ENCODE measurements at places on chromosomes 6 and 20.

DNA sequence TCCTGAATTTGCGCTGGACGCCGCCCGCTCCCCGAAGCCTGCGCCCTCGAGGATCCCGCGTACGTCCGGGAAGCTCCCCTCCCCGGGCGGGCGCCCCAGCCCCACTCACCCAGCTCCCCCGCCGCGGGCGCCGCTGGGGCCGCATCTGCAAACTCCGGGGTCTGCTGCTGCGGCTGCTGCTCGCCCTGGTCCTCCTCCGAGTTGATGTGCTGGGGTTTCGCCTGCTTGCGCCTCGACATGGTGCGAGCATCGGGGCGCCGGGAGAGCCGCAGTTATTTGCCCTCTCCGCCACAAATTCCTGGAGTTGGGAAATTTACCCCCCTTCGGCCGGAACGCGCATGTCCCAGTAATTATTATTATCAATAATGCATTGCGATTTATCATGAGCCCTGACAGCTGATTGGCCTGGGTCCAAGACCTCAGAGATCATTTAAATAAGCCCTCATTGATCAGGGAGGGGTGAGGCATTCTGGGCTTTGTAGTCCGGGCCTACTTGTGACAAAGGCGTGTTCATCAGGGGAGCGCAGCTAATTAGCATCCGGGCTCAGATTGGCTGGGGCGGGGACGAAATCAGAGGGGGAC is at the start of gene SALL4:
SALL4 (minus strand) TSS at position 352 of the 582 bp plus-strand sequence; CDS start at position 239, 113 bp downstream.
- no peaks in the 10 kb centered on the region for H3K36me3 ChIP-seq
- H3K27me3 ChIP-seq = peaks cover 84% of the 10 kb centered on the region
- peaks cover 19% of the 10 kb centered on the region for H3K4me1 ChIP-seq
- no peak within 1 kb of the TSS for H3K27ac ChIP-seq
- DNase-seq = no peak
- peak within 1 kb of the TSS; percentile 29 for H3K4me3 ChIP-seq

DNA sequence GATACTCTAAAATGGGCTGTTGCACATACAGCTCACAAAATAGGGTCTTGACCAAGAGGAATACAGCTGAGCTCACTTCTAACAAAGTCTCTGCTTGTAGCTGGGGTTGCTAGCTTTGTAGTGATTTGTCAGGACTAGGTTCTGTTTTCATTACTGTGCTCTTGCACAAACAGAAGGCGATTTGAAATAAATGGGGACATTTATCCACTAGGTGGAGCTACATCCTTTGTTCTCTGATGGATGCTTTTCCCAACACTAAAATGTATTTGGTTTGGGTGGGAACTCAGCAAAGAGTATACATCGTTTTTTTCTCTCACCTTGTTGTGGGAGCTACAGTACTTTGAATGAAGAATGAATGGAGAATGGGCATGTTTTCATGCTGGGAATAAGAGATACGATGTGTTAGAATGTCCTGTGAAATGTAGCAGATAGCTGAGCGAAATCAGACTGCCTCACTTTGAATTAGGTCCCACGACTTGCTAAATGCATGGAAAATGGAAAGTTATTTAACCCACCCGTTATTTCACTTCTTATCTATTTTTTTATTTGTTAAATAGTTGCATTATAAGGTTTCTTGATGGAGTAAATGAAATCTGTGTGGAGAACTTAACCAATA is 494.7 kb upstream of the MAP3K7 start:
- no peak overlapping the region for H3K27ac ChIP-seq
- no peaks in the 10 kb centered on the region for H3K27me3 ChIP-seq
- H3K4me3 ChIP-seq = no peak overlapping the region
- H3K4me1 ChIP-seq = no peaks in the 10 kb centered on the region

DNA sequence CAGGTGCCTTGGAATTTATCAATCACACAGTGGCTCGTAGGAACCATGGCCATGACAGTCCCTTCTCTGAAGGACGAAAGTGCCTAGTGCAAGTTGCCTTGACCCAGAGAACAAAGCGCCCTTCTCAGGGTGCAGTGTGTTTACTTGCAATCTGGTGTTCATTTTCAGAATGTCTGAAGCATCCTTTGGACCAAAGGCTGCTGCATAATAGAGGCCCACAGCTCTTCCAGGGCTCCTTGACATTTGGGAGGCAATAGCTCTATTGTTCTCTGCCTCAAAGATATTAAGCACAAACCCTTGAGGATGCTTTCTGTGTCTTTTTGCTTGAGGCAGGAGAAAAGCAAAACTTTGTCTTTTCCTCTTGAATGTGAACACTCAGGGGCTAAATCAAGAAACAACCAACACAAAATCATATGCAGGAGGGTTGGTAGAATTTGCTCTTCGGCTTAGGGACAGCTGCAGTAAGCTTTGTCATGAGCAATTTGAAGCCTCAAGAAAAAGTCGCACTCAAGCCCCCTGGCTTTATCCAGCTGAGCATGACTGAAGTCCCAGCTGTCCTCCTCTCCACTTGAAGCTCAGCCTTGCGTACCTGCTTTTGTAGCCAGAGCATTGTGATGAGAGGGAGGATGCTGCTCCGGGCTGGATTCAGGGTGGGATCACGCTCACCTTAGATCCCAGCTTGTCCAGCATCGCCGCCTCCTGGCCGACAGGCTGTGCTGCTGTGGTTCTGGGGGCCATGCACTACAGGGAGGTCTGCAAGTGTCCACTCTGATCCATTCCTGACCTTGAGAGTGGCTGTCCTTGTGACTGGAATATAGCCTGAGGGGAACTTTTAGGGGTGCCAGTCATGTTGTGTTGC is 495.4 kb downstream of the CDH26 start:
- DNase-seq = no peak
- H3K36me3 ChIP-seq = no peaks in the 10 kb centered on the region

DNA sequence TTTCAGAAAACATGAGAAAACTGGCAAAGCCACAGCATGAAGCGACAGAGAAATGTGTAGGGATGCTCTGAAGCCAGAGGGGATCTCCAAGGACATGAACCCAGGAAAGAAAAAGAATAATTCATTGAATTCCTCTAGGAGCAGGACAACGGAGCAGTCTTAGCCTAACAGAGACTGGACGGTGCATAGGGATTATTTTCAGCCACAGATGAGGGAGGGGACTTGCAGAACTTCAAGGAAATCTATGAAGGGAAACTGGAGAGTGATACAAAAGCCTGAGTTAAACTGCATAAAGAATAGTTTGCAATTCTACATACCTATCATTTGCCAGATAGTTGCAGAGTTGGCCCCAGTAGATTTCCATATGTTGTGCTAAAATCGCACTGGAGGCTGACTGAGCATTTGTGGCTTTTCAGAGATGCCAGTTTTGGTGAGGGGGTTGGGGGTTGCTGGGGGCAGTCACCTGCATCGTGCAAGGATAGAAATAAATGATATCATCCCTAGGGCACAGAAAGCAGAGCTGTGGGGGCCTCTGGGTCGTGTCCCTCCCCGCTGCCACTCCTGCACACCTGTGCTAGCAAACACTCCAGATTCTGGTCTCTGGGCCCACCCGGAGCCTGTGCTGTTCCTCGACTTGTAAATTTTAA is 443.2 kb upstream of the JARID2 start:
- H3K27ac ChIP-seq = no peak overlapping the region
- no peak overlapping the region for H3K4me3 ChIP-seq
- no peaks in the 10 kb centered on the region for H3K36me3 ChIP-seq
- DNase-seq = no peak
- peaks cover 25% of the 10 kb centered on the region for H3K4me1 ChIP-seq
- no peaks in the 10 kb centered on the region for H3K27me3 ChIP-seq

GRCh38 chr20:54320148-54320607 is 112.3 kb downstream of the PFDN4 start:
- H3K27ac ChIP-seq = no peak overlapping the region
- H3K4me1 ChIP-seq = no peaks in the 10 kb centered on the region
- DNase-seq = no peak
- H3K36me3 ChIP-seq = no peaks in the 10 kb centered on the region
- no peak overlapping the region for H3K4me3 ChIP-seq

DNA sequence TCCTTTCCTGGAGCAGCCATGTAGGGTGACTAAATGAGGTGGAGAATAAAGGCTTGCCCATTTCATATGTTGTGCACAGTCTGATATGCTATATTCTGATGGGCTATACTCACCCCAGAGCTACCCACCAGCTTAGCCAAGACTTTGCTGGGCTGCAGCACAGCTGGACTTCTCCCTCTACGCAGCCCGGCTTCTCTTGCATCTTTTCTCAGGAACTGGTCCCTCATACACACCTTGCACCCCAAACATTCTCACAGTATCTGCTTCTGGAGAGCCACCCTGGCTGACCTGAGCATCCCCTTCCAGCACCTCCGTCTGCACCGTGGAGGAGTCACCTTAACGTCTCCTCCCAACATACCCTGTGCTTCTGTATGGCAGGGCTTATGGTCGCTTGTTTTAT is 150.8 kb upstream of the PMEPA1 start:
- DNase-seq = no peak
- no peak overlapping the region for H3K4me3 ChIP-seq
- H3K27me3 ChIP-seq = no peaks in the 10 kb centered on the region
- H3K27ac ChIP-seq = no peak overlapping the region
- H3K36me3 ChIP-seq = no peaks in the 10 kb centered on the region

DNA sequence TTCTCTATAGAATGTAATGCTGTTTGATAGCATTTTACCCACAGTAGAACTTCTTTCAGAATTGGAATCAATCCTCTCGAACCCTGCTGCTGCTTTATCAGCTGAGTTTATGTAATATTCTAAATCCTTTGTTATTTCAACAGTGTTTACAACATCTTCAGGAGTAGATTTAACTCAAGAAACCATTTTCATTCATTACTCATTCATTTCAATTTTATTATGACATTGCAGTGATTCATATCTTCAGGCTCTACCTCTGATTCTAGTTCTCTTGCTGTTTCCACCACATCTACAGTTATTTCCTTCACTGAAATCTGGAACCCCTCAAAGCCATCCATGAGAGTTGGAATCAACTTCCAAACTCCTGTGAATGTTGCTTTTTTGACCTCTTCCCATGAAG is 93.7 kb downstream of the ZFAND3 start:
- H3K4me1 ChIP-seq = peaks cover 8% of the 10 kb centered on the region
- no peak overlapping the region for H3K4me3 ChIP-seq
- peaks cover 8% of the 10 kb centered on the region for H3K36me3 ChIP-seq
- no peak for DNase-seq

- H3K27ac ChIP-seq = no peak overlapping the region
- H3K27me3 ChIP-seq = no peaks in the 10 kb centered on the region
- H3K4me1 ChIP-seq = no peaks in the 10 kb centered on the region
- no peak for DNase-seq
Observed at GRCh38 chr20:15596220-15596890, 976.9 kb downstream of the KIF16B start.

- peaks cover 4% of the 10 kb centered on the region for H3K27me3 ChIP-seq
- peak overlapping the region; percentile 70 for H3K27ac ChIP-seq
- no peaks in the 10 kb centered on the region for H3K4me1 ChIP-seq
- H3K36me3 ChIP-seq = no peaks in the 10 kb centered on the region
- DNase-seq = peak; percentile 23
- no peak overlapping the region for H3K4me3 ChIP-seq
Observed at GRCh38 chr20:59692139-59692538, 87.8 kb downstream of the PHACTR3 start.

DNA sequence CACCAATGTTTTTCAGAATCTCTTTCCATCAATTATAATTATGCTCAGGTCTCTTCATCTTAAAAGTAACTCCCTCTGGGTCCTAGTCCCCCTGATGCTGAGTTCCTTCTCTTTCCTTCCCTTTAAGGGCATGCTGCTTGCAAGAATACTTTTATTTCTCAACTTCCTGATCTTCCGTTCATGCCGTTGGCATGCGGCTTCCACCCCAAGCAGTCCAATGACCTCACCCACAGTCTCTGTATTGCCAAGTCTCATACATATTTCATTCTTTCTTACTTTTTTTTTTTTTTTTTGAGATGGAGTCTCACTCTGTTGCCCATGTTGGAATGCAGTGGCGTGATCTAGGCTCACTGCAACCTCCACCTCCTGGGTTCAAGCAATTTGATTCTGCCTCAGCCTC is 83.5 kb downstream of the NDUFAF5 start:
- no peak for DNase-seq
- peaks cover 34% of the 10 kb centered on the region for H3K4me1 ChIP-seq
- no peaks in the 10 kb centered on the region for H3K27me3 ChIP-seq
- no peaks in the 10 kb centered on the region for H3K36me3 ChIP-seq

DNA sequence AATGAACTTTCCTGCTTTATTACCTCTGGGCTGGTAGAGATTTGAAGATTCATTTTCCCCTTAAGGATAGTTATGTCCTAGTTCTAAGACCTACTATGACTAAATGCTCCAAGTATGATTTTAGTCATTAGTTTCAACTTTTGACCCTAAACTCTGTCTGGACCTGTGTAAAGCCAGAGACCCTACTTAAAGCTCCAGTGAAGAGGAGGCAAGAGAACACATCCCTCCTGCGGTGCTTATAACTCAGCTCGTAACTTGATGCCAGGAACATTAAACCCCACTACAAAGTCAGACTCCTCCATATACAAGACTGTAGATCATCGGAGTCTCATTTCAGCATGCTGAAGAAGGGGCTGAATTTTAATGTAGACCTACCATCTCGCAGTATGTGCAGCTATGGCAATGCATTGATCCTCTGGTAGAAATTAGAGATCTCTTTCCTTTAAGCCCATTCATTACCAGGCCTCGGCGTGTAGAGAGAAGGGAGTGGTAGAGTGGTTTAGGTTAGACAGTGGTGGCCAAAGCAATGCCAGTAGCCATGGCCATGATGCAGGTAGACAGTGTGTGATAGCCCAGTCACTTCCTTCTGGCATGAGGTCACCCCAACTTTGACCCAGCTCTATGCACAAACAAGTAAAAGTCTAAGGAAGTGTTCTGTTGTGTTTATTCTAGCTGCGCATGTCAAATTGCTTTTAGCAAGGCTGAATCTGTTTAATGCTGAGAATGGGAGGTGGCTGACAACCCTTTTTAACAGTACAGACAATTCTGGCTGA is 34.8 kb upstream of the MYB start:
- H3K4me1 ChIP-seq = no peaks in the 10 kb centered on the region
- H3K27ac ChIP-seq = no peak overlapping the region
- no peak for DNase-seq
- no peak overlapping the region for H3K4me3 ChIP-seq
- H3K36me3 ChIP-seq = no peaks in the 10 kb centered on the region
- no peaks in the 10 kb centered on the region for H3K27me3 ChIP-seq

DNA sequence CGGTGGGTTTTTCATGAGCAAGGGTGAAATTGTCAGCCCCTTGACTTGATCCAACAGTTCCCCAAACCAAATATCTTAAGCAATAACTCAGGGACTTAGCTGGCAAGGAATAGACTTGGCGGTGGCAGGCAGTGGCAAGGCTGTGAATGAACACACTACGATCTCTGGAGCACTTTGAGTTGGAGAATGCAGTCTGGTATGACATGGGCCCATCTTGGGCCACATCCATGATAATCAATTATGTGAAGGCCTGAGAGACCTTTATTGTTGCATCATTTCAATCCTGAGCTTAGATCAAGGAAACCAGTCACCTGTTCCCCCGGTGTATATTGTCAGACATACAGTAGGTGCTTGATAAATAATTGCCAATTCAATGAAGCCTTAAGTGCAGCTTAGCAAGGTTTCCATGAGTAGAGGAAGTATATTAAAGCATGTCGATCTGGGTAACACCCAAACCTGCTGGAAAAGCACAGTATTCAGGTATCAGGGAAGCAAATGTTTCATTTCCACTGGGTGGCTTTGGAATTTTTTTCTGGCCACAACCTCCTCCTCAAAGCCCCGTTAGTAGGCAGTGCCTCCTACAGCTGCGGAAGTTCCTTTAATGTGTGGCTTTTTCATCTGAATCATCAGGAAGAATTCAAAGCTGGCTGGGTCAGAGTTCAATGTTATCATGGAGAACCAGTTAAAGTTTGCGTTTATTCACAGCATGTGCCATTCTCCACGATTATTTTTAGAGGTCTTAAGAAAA is 10.2 kb downstream of the CASS4 start:
- DNase-seq = no peak
- H3K27ac ChIP-seq = no peak overlapping the region
- H3K36me3 ChIP-seq = no peaks in the 10 kb centered on the region
- no peaks in the 10 kb centered on the region for H3K27me3 ChIP-seq
